ENCODE measurements at places on chromosomes 2 and 18.

DNA sequence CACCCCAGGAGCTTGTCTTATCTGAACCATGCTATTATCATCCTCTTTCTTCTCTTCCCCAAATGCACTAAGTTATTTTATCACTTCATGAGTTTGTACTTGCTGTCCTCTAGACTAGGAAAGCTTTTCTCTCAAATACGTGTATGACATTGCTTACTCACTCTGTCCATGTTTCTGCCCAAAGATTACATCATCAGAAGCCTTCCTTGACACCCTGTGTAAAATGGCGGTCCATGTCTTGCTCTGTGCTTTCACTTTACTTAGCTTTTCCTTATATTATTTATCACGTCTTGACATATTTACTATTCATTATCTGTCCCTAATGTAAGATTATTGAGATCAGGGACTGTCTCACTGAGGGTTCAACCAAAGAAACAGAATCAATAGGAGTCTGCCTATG lies 196.1 kb upstream of the ZEB2 start:
- DNase-seq: no peak

DNA sequence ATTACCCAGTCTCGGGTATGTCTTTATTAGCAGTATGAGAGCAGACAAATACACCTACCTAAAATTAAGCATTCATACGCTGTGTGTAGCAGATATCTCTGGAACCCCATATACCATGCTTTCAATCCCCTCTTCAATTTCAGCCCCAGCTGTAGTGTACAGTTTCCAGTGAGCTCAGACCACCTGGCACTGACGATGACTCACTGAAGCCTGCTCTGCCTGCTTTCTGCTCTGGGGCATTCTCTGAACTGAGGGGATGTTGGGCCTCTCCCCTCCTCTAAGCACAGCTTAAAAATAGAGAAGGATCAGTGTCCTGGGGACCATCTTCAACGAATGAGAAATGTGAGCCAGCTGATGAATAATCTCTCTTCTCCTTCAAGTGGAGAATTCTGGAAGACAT lies 8.7 kb upstream of the CCL20 start:
- no peak for DNase-seq

- DNase-seq: no peak
Measured at GRCh38 chr2:23208339-23208738, 176.6 kb upstream of the KLHL29 start.

GRCh38 chr2:170843656-170844055 lies 27.0 kb downstream of the GAD1 start:
- DNase-seq: no peak

DNA sequence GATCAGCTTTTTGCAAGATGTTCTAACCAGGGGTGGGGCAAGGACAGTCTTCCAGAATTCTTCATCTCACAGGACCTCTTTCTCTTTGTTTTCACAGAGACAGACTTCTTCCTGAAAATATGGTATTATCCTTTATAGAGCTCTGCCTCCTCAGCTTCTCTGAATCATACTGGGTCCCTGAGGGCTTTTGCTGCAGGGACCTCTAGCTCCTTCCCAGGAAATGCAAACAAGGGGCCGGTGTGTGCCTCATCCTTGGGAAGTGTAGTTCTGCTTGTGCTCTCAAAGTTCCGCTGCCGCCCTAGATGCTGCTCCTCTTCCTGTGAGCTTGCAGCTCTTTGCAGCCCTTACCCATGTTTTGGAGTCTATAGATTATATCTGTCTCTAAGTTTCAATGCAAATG lies 99.5 kb upstream of the NPAS2 start:
- no peak for DNase-seq

DNA sequence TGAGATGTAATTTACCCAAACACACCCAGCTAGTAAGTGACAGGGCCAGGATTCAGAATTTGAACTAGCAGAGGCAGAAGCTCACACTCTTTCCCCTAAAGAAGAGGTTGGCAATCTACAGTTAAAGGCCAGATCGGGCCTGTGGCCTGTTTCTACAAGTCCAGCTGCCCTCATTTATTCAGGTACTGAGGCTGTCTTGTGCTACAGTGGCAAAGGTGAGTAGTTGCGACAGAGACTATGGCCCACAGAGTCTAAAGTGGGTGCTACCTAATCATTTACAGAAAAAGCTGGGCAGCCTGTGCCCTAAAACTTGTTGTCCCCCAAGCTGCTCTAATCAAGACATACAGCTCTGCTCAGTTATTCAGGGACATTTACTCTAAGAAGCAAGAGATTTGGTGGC lies 86.8 kb downstream of the RTN4 start:
- DNase-seq: no peak

- no peak for DNase-seq
Measured at GRCh38 chr2:138974651-138975050, 194.5 kb upstream of the NXPH2 start.

DNA sequence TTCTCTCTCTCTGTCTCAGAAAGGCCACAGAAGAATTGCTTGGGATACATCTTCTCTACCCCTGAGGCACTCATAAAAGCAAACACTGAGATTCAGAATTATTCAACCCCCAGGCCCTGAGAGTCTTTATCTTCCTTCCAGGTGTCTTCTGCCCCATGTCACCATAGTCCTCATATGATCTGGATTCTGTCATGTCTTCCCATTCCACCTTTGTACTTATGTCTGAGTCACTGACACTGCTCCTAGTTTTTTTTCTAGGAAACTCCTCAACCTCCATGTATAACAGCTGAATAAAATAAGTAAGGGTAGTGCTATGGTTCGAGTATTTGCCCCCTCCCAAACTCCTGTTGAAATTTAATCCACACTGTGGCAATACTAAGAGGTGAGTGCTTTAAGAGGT lies 11.6 kb downstream of the HIBCH start:
- DNase-seq: no peak

- no peak for DNase-seq
Measured at GRCh38 chr2:157257312-157258252, at the start of gene GALNT5. GALNT5 (plus strand) TSS chr2:157257705; CDS start chr2:157258083, 378 bp downstream.

- no peak for DNase-seq
Measured at GRCh38 chr18:26909599-26910290, 44.2 kb upstream of the AQP4 start.

DNA sequence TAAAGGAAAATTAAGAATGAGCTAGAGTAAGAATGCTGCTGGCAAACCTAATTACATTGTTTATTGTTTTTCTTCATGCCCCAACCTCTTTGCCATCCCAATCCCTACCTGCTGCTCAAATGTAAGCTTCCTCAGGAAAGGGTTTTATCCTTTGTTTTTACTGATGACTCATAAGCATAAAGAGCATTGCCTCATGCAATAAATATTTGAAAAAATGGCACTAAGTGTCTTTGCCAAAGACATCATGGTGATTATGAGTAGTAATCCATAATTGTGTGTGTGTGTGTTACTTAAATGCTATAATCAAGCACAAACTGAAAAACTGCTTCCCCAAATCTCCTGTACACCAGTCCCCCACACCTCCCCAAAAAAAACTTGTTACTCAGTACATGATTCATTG lies 53.4 kb downstream of the DNER start:
- DNase-seq: no peak

Data from GOT3 (cell line).